ENCODE measurements at places on chromosomes 13 and 19. TPM values are rescaled to one million over a fixed set of nuclear protein-coding genes. Genes with fewer than 3 reads are reported as not detected.

- H3K27ac ChIP-seq = no peak overlapping the region
- H3K36me3 ChIP-seq = peaks cover 17% of the 10 kb centered on the region
- no peak for DNase-seq
- peaks cover 12% of the 10 kb centered on the region for H3K4me1 ChIP-seq
- no peaks in the 10 kb centered on the region for H3K27me3 ChIP-seq
Observed at GRCh38 chr19:47377801-47378200, 28.7 kb downstream of the DHX34 start.

GRCh38 chr13:39224671-39225240 is 186.5 kb downstream of the NHLRC3 start:
- H3K27me3 ChIP-seq = peaks cover 2% of the 10 kb centered on the region
- DNase-seq = no peak
- H3K36me3 ChIP-seq = no peaks in the 10 kb centered on the region
- H3K4me1 ChIP-seq = no peaks in the 10 kb centered on the region

DNA sequence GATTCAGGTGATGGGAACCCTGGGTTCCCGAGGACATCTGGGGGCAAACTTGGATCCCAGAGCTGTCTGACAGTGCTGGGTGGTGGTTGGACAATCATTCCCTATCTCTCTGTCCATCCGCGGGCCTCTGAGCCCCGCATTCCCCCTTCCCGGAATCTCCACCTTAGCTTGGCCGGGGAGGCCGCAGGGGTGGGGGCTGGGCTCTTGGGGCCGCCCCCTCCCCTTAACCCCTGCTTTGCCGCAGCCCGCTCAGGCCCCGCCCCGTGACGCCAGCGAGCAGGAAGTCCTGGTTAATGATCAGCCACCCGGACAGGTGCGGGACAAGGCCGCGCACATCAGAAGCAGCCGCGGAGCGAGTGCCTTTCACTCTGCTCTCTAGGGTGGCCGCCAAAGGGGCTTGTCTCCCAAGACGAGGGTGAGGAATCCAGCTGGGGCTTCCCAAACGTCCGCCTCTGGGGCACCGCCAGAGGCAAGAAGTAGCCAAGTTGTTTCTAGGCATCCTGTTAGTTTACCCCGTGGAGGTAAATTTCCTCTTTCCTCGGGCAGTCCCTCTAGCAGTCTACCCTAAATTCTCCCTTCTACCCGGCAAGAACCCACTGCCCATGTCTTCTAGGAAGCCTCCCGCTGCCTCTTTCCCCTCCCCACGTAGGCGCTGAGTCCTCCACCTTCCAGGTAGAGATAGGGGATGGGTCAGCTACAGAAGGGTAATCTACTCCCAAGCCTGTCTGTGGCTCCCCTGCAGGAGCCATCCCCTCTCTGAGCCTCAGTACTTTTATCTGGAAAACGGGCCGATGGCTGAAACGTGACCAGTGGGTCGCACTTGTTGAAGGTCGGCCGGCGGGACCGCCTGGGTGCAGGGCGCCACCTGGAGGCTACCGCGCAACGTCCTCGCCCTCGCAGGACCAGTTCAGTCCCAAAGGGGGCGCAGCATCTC is 3.0 kb downstream of the IRF2BP1 start:
- peak overlapping the region; percentile 59 for H3K27ac ChIP-seq
- H3K4me3 ChIP-seq = peak overlapping the region; percentile 66

Gene SLC17A7
- total RNA-seq = 0.25 TPM

Gene DHRS12
- 9.5 TPM for total RNA-seq

Gene CASP14
- total RNA-seq = not detected
